ENCODE measurements at places on chromosomes 5 and 9.

DNA sequence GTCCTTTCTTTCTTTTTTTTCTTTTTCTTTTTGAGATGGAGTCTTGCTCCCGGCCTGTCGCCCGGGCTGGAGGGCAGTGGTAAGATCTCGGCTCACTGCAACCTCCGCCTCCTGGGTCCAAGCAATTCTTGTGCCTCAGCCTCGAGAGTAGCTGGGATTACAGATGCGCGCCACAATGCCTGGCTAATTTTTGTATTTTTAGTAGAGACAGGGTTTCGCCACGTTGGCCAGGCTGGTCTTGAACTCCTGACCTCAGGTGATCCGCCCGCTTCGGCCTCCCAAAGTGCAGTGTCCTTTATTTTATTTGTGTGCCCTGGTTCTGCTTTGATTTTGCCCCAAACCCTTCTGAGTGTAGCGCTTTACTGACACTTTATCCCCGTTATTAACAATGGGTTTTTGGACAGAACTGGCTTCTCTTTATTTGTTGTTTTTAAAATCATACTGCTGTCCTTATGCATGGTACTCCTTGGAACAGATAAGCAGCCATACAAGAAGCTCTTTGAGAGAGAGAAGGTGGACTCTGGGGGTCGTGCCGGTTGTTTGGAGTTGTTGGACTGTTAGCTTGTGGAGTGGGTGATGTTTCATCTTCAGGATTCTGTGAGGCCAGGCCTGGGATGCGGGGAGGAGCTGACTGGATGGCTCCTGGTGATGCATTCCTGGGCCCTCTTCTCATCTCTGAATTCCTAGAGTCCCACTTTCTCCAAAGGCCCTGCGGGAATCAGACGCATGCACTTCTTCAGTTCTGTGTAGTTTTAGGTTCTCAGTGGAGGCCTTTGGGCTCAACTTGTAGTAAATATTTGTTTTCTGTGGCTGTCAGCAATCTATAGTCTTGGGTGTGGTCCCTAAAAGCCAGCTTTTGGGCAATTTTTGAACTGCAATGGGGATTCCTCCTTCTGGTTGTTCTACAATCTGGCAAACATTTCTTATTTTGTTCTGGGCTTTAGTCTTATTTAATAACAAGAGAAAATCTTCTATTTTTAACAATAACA is 47.8 kb downstream of the PTTG1 start:
- DNase-seq, result no peak

- no peak for DNase-seq
These were observed 11.9 kb upstream of the EQTN start for GRCh38 chr9:27308691-27309390.

DNA sequence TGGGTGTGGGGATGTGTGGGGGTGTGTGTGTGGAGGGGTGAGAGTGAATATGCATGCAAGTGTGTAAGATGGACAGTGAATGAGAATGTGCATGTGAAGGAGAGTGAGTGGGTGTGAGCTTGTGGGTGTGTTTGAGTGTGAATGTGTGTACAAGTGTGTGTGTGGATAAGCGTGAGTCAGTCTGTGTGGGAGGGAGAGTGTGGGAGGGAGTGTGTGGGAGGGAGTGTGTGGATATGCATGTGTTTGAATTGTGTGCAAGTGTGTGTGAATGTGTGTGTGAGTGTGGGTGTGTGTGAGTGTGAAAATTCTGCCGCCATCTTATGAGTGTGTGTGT is 3.7 kb upstream of the SCGB3A1 start:
- no peak for DNase-seq

DNA sequence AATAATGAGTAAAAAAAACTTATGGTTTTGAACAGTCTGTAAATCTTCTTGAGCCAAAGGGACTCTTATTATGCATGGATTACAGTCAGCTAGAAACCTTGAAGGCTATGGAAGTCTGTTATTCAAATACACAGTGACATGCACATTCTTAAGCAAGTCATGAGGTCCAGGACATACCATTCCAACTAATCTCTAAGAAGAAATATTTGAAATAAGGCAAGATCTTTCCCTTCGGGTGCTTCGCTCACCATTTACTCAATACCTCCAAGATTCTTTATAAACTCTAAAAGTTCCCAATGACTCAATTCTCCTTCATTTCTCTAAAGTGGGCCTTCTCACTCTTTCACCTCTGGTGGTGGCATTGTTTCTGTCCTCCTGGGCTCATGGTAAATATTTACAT is 811.0 kb downstream of the NR2F1-AS1 start:
- DNase-seq, result no peak

- no peak for DNase-seq
These were observed 6.3 kb upstream of the PHYKPL start for GRCh38 chr5:178238711-178239592.

DNA sequence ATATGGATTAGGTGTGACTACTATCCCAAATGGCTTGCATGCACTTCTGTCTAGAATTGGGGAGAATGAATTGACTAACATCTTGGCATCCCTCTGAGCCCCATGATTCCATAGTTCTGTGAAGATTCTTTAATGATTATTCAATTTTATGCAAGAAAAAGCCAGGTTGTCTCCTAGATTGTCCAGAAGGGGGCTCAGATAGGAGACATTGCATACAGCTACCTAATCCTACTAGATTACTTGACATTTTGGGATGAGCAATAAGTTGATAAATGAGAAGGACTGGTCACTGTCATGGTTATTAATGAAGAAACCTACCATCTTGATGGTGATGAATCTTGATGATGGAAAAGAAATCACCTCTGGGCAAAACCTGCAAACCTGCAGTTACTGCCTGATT is 117.0 kb downstream of the CARTPT start:
- no peak for DNase-seq

GRCh38 chr5:61182449-61182848 is 20.2 kb upstream of the SMIM15 start:
- DNase-seq, result no peak

- DNase-seq, result no peak
These were observed 37.3 kb upstream of the TENT4A start for GRCh38 chr5:6675784-6676491.

- DNase-seq, result no peak
These were observed 33.7 kb downstream of the BICD2 start for GRCh38 chr9:92730897-92731296.

GRCh38 chr9:2234371-2234893 is 219.3 kb downstream of the SMARCA2 start:
- DNase-seq, result no peak

- peak; percentile 46 for DNase-seq
These were observed 803 bp upstream of the CCNO start for GRCh38 chr5:55234121-55234700.

- DNase-seq, result peak; percentile 42
These were observed 61.8 kb upstream of the MAMDC2 start for GRCh38 chr9:69981686-69982445.

- peak; percentile 4 for DNase-seq
These were observed 1.5 kb upstream of the RFX3 start for GRCh38 chr9:3526997-3527940.

DNA sequence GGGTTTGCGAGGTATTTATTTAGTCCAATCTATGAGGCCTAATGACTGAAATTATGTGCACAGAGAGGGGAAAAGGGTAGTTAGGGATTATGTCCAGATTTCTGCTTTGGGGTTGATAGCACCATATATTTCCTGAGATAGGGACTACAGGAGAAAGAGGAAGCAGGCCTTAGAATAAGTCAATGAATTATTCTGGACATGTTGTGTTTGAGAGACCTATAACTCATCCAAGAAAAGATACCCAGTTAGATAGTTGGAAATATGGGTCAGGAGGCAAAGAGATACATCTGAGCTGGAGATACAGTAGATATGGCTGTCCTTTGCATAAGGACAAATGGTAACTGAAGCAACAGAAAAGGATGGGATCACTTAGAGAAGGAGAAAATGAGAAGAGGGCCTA is 53.1 kb downstream of the NR3C1 start:
- no peak for DNase-seq

GRCh38 chr9:99184110-99184474 is 37.6 kb downstream of the ALG2 start:
- DNase-seq, result no peak

DNA sequence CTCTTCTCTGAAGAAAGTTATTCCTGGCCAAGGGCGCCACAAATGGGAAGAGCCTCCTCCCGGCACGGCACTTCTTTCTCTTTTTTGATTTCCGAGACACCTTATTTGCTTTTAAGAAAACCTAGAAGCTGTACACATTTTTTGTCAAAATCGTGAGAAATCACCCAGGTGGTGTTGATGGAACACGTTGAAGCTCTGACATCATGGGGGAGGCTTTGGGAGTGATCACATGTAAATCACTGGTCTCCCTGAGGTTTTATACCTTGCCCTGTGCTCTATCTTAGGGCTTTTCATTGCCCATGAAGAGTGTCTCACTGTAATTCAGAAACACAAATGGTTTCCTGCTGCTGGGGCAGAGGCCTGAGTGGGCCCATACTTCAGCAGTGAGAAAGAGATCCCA is 27.4 kb downstream of the SLC36A1 start:
- no peak for DNase-seq

DNA sequence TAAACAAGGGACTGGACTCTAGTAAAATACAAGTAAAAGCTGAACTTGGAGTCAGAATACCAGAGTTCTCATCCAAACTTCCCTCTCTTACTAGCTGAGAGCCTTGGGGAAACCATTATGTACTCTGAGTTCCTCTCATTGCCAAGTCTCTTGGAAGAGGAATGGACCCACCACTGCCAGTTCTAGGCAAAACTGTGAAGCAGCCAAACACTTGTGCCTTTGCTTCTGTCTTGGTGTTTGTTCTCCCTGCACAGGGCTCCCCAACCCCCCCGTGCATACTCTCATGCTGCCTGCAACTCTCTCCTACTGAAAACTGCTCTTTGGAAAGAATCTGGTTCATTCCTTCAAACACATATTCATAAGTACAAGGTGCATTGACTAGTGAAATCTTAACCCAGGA is 102.6 kb downstream of the PDZD2 start:
- no peak for DNase-seq

DNA sequence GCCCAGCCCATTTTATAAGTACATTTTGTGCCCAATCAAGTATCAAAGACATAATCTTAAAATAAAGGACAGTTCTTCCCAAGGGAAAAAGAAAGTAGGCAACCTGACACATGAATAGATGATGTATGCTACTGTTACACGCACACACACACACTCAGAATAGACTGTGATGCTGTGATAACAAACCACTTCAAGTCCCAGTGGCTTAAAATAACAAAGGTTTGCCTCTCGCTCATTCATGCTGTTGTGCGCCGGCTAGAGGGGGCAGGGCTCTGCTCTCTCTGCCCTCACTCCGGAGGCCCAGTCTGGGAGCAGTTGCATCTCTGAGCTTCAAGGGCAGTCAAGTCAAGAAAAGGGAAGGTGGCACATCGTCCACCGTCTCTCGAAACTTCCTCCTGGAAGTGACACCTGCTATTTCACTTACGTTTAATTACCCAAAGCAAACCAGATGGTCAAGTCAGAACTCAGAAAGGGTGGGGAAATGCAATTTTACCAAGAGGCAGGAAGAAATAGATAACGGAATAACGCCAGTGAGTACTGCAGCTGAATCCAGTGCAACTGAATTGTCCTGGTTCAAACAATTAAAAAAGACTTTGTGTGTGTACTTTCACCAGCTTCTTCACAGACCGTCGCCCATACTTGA is 43.3 kb downstream of the ANKRD33B start:
- no peak for DNase-seq

GRCh38 chr5:151255621-151256286 is 2.8 kb downstream of the GM2A start:
- DNase-seq, result no peak

DNA sequence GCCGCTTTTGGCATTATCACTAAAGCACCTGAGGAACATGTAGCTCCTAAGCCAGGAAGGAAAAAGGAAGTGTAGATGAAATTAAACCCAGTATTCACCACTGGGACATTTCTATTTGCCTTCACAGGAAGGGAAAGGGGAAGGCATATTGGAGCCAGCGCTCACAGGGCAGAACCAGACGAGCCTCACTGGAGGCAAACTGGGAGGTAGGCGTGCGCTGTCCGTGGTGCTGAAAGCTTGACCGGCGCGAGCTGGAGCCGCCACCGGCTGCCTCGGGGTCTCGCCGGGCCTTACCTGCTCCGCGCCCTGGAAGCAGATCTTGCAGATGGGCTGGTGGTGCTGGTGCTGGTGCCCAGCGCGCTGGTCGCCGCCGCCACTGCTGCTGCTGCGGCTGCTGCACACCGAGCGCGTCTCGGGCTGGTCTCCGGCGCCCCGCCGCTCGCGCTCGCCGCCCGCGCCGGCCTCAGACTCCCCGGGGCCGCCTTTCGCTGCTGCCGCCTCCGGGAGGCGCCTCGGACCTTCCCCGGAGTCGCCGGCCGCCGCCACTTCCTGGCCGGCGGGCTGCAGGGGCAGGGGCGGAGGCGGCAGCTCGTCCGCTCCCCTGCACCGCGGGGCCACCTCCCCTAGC is 732 bp downstream of the MARCHF11 start:
- DNase-seq, result peak; percentile 86

DNA sequence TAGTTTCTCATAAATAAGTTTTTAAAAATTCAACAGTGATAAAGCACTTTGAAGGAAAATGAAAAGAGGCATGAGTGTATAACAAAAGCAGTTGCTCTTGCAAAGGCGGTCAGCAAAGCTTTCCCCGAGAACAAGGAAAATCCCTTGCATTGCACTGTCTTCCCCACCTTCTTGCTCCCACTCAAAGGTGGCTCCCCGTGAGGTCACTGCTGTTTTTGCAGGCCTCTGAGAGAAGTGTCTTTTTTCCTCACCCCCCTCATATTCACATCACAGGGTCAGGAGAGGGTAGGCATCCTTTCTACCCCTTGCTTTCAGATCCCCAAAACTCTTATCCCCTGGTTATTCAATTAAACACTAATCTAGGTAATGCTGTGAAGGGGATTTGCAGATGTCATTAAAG is 15.2 kb upstream of the SLC36A1 start:
- DNase-seq, result no peak

DNA sequence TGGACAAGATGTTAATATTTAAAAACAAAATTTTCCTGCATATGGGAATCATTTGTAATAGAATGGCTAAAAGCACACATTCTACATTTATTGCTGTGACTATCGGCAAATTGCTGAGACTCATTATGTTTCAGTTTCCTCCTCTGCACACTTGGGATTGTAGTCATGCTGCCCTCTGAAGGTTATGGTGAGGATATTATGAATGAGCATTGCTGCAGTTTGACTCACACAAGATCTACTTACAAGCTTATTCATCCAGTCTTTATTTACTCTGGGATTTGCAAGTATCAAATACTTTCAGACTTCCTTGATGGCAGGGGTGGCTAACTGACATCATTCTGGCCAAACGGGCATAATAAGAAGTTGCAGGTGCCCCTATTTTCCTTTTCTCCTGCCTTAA is 9.5 kb upstream of the NFIL3 start:
- peak; percentile 59 for DNase-seq

DNA sequence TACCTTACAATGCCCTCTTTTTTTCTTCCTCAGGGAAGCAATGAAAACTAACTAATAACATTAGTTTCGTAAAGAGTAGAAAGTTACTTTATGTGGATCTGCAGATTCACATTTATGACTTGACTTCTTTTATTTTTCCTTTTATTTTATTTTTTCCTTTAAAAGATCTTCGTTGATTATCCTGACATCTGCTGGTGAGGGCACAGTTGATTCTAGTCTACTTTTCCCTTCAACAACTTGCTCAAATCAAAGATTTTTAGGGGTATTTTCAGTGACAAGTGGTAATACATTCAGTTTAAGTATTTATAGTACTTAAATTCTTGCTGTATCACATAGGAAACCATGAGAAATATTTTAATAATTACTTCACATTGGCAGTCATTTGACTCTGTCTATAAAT is 4.9 kb downstream of the EDIL3 start:
- no peak for DNase-seq

All from urothelium cell line (cell line).